Skin of body (tissue), 3 donors: ENCODE measurements at places on chromosomes 12 and 14. TPM values are rescaled to one million over a fixed set of nuclear protein-coding genes. Genes with fewer than 3 reads are reported as not detected.

Gene DNAI7
- 0.79 TPM for total RNA-seq

Gene GPD1
- 163 TPM for total RNA-seq

Gene EGLN3
- total RNA-seq = 32.5 TPM

DNA sequence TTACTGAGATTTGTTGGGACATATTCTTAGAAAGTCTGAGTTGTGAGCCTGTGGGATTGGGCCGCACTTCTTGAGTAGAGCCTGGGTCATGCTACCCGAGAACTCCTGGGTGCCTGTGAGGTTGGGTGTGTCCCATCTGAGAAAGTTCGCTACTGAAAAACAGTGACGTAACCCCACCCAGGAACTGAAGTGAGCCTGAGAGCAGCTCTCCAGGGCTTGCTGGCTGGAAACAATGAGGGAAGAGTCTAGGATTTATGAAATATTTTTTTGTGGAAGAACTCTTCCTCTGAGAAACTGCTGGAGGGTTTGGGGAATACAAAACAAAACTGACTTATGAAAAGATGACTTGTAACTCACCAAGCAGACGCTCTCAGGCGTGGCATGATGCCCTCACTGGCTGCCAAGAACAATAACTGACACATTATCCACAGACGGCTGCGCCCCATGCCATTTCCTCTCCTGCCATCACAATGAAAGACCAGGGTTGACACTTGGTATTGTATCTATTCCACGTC is 69.2 kb downstream of the RASSF3 start:
- DNase-seq = peak; percentile 72

GRCh38 chr12:70560671-70561070 is 76.6 kb downstream of the PTPRB start:
- no peak for DNase-seq

DNA sequence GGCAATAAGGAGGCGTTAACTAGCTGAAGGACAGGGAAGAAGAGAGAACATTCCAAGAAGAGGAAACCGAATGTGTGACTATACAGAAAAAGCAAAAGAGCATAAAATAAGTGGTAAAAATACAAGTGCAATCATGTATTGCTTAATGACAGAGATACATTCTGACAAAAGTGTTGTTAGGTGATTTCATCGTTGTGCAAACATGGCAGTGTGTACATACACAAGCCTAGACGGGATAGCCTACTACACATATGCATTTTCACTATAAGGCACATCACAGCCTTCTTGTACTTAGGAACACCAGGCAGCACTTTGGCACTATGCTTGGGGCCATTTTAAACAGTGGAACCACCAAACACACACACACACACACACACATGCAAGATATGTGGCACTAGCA is 299.3 kb downstream of the BCAT1 start:
- DNase-seq = no peak

Gene ZC3H10
- total RNA-seq = 3.0 TPM

Gene KLRC1
- 0.99 TPM for total RNA-seq

Gene MED6
- total RNA-seq = 53.4 TPM

DNA sequence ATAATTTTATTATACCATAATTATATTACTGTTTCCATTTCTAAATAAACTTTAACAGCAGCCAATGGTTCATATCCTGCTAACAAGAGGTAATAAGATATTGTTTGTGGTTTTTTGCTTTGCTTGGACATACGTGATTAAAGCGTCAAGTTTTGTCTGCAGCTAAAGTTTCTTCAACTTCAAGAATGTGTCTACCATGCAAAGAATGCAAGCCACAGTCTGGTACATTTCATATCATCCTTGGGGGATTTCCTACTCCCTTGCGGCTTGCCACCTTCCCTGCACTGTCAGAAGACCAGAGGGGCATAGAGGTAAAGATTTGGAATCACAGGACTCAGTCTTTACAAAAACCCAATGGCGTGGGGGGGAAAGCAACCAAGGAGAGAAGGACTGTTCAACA is 125.2 kb downstream of the MED13L start:
- DNase-seq = no peak

Gene CS
- total RNA-seq = 118 TPM

GRCh38 chr14:96165493-96166436 is 38.9 kb upstream of the BDKRB2 start:
- no peak for DNase-seq
